ENCODE measurements at places on chromosomes 2 and 18.

DNA sequence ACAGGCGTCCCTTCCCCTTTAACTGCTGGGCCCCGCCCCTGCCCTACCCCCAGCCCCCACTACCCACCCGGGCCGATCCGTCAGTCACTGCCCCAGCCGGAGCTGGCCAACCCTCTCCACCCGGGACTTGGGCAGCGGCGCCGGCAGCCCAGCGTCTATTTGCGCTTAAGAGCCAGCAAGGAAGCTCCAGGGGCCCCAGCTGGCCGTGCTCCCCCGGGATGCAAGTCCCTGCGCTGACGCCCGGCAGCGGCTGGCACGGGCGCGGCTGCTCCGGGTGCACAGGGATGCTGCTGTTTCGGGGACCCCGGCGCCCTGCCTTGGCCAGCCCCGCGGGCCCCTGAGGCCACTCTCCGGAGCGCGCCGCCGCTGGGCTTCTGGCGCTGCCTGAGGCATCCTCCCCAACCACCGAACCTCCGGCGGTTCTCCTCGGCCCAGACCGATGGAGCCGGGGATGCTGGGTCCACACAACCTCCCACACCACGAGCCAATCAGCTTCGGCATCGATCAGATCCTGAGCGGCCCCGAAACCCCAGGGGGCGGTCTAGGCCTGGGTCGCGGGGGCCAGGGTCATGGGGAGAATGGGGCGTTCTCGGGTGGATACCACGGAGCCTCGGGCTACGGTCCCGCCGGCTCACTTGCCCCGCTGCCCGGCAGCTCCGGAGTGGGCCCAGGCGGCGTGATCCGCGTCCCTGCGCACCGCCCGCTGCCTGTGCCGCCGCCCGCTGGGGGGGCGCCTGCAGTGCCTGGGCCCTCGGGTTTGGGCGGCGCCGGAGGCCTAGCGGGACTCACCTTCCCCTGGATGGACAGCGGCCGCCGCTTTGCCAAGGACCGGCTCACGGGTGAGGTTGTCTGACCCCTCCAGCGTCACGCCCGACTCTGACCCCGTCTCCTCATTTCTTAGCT, at the start of gene TLX2:
Gene TLX2 (plus strand): TSS at position 83 of the 903 bp plus-strand sequence. CDS start 357 bp downstream, at position 440.
- no peak for DNase-seq

DNA sequence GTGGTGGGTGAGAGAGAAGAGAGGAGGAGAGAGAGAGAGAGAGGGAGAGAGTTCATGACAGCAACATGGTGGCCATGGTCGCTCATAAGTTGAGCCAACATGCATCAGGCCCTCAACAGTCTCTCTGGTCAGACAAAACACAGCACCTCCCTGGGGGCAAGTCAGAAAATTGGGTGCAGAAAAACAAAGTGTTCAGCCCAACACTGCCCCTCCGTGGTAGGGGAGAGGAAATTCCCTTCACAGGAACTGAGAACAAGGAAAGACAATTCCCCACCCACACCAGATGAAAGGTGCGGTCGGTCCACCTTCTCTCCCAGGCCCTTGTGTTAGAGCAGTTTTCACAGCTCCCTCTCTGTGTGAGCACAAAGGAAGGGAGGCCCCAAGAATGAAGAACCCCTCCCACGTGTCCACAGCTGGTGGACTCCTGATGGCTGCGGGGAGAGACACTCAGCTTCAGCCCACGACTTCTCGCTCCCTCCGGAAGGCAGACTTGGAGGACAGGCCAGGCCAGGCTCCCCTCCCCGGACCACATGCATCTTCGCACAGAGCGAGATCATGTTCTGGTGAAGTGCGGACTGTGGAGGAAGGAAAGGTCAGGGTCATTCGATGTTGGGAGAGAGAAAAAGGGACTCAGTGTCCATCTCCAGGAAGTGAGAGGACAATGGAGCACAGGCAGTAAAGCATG, 181.7 kb downstream of the ANAPC1 start:
- DNase-seq = peak; percentile 64

GRCh38 chr2:68272246-68272994, 20.1 kb upstream of the PPP3R1 start:
- DNase-seq = no peak

GRCh38 chr2:207163053-207163755, 2.5 kb downstream of the KLF7 start:
- peak; percentile 37 for DNase-seq

GRCh38 chr18:27378431-27379095, 193.5 kb upstream of the CHST9 start:
- no peak for DNase-seq

DNA sequence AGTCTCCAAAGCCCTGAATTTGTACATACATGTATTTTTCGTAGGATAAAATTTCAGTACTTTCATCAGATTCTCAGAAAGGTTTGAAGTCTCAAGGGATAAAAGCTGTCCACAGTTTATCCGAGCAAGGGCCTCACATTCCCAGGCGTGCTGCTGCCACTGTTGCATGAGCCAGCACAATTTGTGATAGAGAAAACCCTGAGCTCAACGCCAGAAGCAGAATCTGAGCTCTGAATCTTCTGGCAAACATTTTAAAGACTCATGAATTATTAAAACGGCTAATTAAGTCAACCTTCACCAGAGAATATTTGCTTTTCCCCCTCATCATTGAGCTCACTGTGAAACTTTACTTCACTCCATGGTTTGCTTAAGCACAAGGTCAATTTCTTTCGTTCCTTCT, 38.5 kb upstream of the STPG4 start:
- no peak for DNase-seq

DNA sequence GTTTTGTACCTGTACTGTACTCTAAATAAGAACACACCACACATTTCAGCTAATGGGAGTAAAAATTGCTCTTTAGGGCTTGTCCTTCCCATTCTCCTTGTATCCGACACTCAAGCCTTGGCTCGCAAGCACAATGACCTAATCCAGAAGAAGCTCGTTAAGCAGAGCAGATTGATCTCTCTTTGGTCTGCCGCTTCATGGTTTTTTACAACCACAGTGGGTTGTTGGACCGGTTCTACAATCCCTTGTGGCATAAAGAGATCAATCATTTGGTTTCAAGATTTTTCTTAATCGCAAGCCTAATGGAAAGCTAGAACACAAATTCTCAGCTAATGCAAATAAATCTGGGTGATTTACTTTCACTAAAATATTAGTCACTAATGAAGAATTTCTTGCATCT, 662.1 kb downstream of the LRP1B start:
- no peak for DNase-seq

DNA sequence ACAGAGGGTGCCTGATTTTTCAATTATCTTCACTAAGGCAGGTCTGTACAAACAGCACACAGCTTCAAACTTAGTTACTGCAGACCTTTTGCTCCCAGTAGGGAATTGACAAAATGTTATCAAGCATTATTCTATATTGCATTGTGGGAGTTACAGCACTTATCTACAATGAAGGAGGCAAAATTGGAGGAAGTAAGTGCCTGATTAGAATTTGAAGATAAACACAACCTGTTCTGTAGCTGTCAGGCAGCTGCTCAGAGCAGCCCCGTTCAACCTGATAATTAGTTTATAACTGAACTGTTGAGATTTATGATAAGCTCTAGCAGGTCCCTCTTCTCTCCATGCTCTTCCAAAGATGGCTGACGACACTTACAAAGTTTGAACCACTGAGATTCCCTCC, 364.4 kb upstream of the CYRIA start:
- no peak for DNase-seq

- DNase-seq = peak; percentile 56
Measured at GRCh38 chr18:46481048-46481846, 175.8 kb downstream of the LOXHD1 start.

DNA sequence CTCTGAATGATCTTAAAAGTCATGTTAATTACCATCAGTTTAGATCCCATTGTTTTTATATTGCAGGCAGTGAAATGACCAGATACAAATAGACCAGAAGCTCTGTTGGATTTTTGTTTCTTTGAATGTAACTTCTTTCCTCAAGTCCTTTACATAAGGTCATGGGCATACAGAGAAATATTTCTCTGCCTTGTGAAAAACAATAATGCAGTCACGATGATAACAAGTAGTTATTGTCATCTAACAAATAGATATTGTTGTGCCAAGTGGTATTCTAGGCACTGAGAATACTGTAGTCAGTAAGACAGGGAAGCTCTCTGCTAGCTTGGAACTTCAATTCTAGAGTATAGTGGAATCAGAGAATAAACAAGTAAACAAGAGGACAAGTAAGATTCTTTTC, 94.7 kb upstream of the BARD1 start:
- DNase-seq = no peak

GRCh38 chr2:11665510-11666362, 4.3 kb downstream of the NTSR2 start:
- no peak for DNase-seq

GRCh38 chr18:69957747-69958146, 10.1 kb upstream of the CD226 start:
- no peak for DNase-seq

GRCh38 chr18:11553098-11553940, 56.1 kb upstream of the SLC35G4 start:
- DNase-seq = no peak

DNA sequence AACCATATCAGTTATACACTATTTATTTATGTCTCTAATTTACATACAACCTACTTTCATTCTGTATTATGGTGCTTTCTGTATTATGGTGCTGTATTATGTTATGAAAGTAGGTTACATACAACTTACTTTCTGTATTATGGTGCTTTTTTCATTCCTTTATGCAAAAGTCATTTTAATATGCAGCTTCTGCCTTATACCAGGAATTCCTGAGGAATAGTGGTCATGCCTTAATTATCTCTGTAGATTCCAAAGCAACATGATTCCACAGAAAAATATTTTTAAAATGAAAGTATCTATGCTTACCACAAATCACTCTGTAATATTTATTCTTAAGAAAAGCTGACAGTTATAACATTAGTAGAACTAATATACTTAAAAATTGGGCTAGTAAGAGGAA, 922.0 kb upstream of the NRXN1 start:
- no peak for DNase-seq

DNA sequence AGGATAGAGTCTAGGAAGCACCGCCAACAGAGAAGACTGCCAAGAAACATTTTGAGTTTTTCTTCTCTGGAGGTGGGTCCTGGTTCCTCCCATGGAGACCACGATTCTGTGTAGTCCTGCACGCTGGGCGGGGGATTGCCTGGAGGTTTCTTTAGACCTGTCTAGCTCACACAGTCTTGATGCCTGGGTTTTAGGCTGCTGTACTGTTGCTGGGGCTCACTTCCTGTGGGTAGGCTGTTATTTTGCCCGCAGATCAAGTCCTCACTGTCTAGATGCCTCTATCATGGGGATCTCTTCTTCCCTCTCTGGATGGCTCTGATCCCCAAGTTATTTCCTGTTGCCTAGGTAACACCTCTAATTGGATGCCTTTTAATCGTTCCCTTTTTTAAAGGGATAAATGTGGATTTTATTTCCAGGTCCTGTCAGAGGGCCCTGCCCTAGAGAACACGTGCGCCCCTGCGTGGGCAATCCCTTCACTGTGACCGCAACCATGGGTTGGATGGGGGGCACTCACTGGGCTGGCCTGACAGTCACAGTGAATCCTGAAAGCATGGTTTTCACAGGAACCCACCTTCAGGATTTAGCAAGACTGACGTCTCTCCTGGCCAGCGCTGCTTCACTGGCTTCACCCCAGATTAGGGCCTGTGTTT, 115.7 kb downstream of the MSH2 start:
- DNase-seq = no peak

DNA sequence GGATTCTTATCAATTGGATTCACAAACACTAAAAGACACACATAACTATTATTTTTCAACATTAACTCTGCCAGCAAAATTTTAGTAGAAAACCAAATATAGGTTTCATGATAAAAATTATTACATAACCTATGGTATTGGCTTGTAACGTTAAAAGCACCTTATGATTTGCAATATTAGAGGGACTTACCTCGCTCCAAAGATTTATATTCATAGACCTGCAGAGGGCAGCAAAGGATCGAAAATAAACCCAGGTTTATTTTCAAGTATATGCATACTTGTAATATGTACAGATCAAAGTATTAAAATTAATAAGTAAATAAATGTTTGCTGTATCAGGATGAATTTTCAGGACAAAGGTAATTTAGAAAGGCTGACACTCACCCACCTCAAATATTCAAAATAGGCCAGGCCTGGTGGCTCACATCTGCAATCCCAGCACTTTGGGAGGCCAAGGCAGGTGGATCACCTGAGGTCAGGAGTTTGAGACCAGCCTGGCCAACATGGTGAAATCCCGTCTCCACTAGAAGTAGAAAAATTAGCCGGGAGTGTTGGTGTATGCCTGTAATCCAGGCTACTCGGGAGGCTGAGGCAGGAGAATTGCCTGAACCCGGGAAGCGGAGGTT, 45.3 kb downstream of the LRPPRC start:
- no peak for DNase-seq

GRCh38 chr18:49201464-49201863, 250.7 kb upstream of the SMAD7 start:
- DNase-seq = no peak

- no peak for DNase-seq
Measured at GRCh38 chr18:35050705-35051195, 9.5 kb downstream of the MAPRE2 start.

- DNase-seq = no peak
Measured at GRCh38 chr2:10171006-10171800, 48.7 kb downstream of the RRM2 start.
